ENCODE measurements at places on chromosomes 2 and 18. TPM values are rescaled to one million over a fixed set of nuclear protein-coding genes. Genes with fewer than 3 reads are reported as not detected.

The C2orf92 gene
- 0.71 TPM for total RNA-seq

The CCDC142 gene
- 9.4 TPM for total RNA-seq

The FEV gene
- not detected for total RNA-seq

The SERPINB4 gene
- not detected for total RNA-seq

The SPHKAP gene
- total RNA-seq: not detected
